ENCODE measurements at places on chromosomes 1 and 21.

- DNase-seq = no peak
Measured at GRCh38 chr1:77120950-77121349, 98.3 kb downstream of the PIGK start.

DNA sequence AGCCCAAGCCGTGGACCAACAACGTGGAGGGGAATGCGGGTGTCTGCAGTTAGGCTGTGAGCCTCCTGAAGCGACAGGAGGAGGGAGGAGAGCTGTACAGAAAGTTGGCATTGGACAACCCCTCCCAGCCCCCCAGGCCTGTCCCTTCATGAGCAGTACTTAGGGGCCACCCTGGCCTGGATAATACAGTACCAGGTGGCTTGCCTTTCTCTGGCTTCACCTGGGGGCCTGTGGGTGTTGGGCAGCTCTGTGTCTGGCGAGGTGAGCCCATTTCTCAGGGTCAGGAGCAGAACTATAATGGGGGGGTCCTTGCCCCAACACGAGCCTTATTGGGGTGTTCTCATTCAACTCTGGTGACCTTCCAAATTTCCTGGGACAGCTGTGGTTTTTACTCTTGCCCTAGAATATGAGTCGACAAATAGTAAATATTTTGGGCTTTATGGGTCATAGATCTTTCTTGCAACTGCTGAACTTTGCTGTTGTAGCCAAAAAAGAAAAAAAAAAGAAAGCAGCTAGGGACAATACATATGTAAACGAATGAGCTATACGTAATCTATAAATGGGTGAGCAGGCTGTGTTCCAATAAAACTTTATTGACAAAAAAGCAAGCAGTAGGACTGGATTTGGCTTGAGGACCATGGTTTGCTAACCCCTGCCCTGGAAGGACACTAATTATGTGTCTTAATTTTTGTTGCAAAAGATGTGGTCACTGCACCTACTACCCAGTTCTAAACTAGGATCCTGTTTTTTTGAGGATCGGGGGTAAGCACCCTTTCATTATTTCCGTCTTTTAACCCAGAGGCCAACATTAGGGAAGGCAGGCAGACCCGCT lies 11.4 kb downstream of the COQ8A start:
- DNase-seq = no peak

GRCh38 chr1:205229916-205230700 lies 2.4 kb downstream of the TMCC2 start:
- peak; percentile 89 for DNase-seq

- no peak for DNase-seq
Measured at GRCh38 chr1:109928591-109929111, 18.0 kb downstream of the CSF1 start.

DNA sequence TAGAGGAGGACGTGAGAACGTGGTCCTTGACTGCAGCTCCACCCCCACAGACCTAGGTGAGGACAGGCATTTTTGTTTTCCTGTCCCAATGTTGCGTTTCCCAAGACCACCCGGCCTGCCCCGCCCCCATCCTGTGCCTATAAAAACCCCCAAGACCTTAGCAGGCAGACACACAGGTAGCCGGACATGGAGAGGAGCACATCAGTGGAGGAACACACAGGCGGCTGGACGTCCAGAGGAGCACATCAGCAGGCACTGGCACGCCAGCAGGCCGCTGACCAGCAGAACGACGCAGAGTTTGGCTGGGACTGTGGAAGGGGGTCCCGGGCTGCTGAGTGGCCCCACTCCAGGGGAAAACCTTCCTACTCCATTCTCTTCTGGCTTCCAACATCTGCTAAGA lies 12.7 kb upstream of the HMGCL start:
- no peak for DNase-seq

GRCh38 chr21:44462086-44462833 lies 7.0 kb downstream of the LRRC3 start:
- no peak for DNase-seq

DNA sequence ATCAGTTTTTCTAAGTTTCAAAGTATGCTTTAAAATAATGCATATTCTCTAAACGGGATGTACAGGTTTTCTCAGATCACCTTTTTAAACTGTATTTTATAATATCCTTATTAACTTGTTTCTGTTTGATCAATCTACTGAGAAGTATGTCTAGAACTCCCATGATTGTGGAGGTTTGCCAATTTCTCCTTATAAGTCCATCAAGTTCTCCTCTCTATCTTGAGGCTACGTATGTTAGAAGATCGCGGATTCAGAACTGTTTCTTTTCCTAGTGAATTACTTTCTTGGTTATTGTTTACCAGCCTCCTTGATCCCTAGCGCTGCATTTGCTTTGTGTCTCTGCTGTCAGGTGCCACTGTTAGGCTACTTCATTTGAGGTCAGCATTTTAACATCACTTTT lies 89.2 kb downstream of the NPHP4 start:
- DNase-seq = no peak

GRCh38 chr1:30129001-30129408 lies 594.4 kb downstream of the MATN1 start:
- DNase-seq = peak; percentile 92

DNA sequence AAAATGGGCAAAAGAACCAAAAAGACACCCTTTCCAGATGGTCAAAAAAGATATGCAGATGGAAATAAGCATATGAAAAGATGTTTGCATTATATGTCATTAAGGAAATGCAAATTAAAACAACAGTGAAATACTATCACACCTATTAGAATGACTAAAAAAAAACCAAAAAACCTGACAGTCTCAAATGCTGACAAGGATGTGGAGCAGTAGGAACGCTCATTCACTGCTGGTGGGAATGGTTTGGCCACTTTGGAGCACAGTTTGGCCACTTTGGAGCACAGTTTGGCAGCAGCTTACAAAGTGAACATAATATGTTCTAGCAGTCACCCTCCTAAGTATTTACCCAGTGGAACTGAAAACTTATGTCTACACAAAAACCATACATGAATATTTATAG lies 105.0 kb upstream of the ARTN start:
- no peak for DNase-seq

DNA sequence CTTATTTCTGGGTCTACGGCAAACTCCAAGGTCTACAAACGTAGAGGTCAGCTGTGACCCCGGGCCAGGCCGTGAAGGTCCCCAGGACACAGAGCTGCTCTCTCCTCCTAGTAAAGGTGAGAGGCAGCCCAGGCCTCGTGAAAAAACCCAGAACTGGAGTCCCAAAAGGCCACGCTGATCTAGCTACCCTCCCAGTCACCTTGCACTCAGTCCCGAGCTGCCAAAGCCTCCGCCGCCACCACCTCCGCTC lies 125 bp downstream of the ATP5PF start:
- no peak for DNase-seq

DNA sequence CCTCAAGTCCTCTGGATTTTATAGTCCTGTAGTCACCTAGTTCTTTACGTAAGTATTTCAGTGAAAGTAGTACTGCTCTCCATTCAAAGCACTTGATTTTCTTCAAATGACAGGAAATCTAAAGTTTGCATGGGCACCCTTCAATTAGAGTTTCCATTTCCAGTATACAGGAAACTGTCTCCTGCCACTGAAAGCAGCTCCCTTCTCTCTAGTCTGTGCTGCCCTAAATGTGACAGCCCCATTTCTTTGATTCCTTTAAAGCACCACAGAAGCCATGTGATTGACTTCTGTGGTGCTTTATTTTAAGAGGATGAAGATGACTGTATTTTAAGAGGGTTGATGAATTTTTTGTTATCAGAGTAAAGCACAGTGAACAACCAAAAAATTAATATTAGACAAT lies 226.1 kb downstream of the DNAH14 start:
- DNase-seq = no peak

DNA sequence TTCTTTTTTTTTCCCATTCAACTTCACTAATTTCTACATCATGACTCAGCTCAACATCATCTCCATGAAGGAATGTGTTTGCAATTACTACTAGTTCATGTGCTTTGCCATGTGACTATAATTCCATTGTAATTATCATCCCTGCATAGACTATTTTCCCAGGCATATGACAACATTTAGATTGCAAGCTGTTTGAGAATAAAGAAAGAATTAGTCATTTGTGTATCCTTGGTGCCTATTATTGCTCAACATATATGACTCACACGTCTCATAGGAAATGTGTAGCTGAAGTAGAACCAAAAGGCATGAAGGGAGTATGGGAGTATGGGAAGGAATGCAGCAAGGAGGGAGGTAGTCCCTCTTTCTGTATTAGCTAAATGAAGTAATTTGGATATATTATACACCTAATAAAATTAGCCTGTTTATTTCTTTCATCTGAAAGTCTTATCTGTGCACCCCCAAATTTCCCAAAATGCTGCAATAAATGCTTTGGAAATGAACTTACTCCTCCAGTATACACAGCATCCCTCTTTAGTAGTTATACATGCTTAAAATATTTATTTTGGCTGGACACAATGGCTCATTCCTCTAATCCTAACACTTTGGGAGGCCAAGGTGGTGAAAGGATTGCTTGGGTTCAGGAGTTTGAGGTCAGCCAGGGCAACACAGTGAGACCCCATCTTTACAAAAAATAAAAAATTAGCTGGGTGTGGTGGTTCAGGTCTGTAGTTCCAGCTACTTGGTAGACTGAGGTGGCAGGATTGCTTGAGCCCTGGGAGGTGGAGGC lies 316.9 kb upstream of the ADGRL4 start:
- DNase-seq = no peak

DNA sequence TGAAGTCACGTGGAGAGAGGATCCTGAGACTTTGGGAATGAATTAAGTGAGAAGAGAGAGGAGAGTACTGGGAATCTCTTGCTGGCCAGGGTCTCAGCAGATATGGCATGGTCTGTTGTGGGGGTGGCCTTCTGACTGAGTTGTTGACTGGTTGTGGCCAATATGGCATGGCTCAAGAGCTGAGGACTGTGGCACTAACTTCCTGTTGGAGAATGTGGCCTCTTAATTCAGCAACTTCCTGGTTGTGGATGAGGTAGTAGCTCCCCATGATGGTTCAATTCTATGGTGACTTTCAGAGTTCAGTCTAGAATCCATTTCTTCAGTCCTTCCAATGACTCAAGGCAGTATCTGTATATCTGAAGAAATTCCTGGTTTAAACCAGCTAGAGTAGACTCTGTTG lies 44.7 kb upstream of the PAXBP1 start:
- DNase-seq = no peak

DNA sequence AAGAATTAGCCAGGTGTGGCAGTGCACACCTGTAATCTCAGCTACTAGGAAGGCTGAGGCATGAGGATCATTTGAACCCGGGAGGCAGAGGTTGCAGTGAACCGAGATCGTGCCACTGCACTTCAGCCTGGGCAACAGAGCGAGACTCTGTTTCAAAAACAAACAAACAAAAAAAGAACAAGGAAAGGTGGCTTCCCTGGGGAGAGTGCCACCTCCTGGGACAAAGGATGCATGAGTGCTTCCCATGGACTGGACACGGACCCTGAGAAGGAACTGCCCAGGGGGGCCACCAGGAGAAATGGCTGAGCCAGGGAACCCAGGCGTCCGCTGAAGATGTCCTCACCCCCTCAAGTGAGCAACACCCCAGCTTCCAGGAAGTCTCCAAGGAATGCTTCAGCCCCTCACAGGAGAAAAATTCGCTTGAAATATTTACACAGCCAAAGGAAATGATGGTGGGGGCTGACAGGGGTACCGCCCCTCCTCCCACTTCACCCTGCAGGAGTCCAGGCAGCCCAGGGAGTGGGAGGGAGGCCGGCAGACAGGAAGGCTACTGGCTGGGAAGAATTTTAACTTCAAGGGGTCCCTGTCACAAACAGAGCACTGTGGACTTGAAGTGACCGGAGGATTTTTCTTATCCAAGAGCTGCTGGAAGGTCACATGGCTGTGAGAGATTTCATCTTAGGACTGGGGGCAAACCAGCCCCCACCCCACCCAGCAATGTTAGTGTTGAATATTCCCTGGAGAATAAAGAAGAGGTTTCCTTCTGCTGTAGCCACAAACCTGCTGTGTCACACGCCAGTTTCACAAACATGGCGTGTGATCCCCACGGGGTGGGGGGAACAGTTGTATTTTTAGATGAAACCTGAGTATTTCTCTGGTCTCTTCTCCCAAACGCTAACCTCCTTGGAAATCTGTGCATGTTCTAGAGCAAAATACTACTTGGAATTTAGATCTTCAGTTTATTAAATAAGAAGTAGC lies 90.8 kb upstream of the SLC25A33 start:
- DNase-seq = no peak

DNA sequence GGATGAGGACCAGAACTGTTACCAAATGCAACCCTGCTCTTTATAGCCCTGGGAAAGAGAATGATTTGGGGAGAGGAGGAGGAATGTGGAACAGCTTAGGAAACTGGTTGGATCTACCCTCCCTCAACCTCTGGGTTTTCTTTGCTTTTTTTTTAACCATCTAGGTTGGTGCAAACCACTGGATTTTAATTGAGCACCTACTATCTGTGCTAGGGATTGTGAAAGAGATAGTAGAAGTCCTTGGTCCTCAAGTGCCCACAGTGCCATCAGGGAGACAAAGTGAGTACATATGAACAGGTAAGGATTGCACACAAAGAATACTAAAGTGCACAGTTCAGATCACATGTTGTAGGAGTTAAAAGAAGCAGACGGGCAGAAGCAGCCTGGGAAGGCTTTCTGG lies 4.7 kb downstream of the TAGLN2 start:
- DNase-seq = no peak

GRCh38 chr1:186965847-186966246 lies 137.1 kb downstream of the PLA2G4A start:
- no peak for DNase-seq

GRCh38 chr1:42173961-42174735 lies 9.6 kb upstream of the GUCA2A start:
- DNase-seq = no peak

DNA sequence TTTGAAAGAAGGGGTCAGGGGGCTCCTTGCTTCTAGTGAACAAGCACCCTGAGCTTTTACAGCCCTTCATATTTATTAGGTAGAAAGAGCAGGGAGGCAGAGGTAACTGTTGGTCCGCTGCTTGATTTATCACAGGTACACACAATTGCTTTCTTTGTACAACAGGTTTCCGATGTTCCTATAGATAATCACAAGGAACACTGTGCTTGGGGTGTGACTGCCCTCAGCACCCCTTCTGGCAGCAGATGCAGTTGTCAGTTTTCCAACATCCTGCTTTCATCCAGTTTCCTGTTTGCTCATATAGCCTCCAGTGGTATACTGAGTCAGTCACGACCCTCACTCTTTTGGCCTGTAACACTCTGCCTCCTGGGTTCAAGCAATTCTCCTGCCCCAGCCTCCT lies 40.6 kb downstream of the SCP2 start:
- no peak for DNase-seq

DNA sequence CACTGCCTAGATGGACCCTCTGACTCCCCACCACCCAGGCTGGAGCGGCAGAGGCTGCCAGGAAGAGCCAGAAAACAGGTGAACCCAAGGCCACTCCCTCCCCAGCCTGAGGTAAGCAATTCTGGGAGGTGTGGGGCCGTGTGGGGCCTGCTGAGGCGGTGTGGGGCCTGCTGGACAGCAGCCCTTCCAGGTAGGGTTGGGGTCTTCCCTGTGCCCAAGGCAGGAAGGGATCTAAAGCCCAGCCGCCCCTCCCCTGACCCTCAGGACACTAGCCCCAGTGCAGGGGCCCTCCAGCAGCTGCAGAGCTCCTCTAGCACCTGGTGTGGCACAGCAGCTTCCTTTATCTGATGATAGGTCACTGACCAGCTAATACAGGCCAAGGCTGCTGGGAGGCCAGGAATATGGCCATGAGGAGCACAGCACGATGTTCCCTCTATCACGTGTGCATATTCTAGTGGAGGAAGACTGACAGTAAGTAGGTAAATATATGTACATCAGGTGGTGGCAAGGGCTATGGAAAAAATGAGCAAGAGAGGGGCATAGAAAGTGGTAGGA lies 86.9 kb downstream of the IER5 start:
- no peak for DNase-seq
